ENCODE measurements at places on chromosomes 16 and 17. TPM values are rescaled to one million over a fixed set of nuclear protein-coding genes. Genes with fewer than 3 reads are reported as not detected.

AXIN2 gene
- 19.4 TPM for polyA plus RNA-seq

NEURL4 gene
- 23.9 TPM for polyA plus RNA-seq

ABI3 gene
- 6.7 TPM for polyA plus RNA-seq

P2RX1 gene
- polyA plus RNA-seq: 4.5 TPM

GLP2R gene
- not detected for polyA plus RNA-seq

PTX4 gene
- polyA plus RNA-seq: 0.59 TPM

ORAI3 gene
- 9.8 TPM for polyA plus RNA-seq

CDC42EP4 gene
- polyA plus RNA-seq: 21.5 TPM

TEX19 gene
- polyA plus RNA-seq: not detected

ZDHHC1 gene
- 18.3 TPM for polyA plus RNA-seq

KRTAP2-1 gene
- not detected for polyA plus RNA-seq

AP1G1 gene
- polyA plus RNA-seq: 49.0 TPM

SEPTIN1 gene
- polyA plus RNA-seq: 3.2 TPM

CACNG4 gene
- 10.0 TPM for polyA plus RNA-seq

CHCT1 gene
- not detected for polyA plus RNA-seq

CACNG1 gene
- 340 TPM for polyA plus RNA-seq

ASPHD1 gene
- 1.0 TPM for polyA plus RNA-seq

NDRG4 gene
- 13.4 TPM for polyA plus RNA-seq

HEXD gene
- polyA plus RNA-seq: 27.4 TPM

NPTX1 gene
- polyA plus RNA-seq: 0.43 TPM

DLX4 gene
- 0.41 TPM for polyA plus RNA-seq

ZACN gene
- 10.4 TPM for polyA plus RNA-seq

GRB7 gene
- 0.72 TPM for polyA plus RNA-seq

UTS2R gene
- 12.6 TPM for polyA plus RNA-seq

PDE6G gene
- 4.0 TPM for polyA plus RNA-seq

CFAP97D1 gene
- polyA plus RNA-seq: not detected

ZP2 gene
- polyA plus RNA-seq: 0.18 TPM

PHOSPHO1 gene
- polyA plus RNA-seq: 19.9 TPM

SLFN12L gene
- polyA plus RNA-seq: 0.19 TPM

CCL1 gene
- not detected for polyA plus RNA-seq

CCL23 gene
- polyA plus RNA-seq: not detected

BCAR1 gene
- 69.4 TPM for polyA plus RNA-seq

IRX3 gene
- 12.3 TPM for polyA plus RNA-seq

MYCBPAP gene
- polyA plus RNA-seq: 1.0 TPM

NOL3 gene
- polyA plus RNA-seq: 44.3 TPM

ZNF75A gene
- 30.2 TPM for polyA plus RNA-seq

GNAO1 gene
- polyA plus RNA-seq: 1.3 TPM

HS3ST3A1 gene
- polyA plus RNA-seq: 0.83 TPM

GAST gene
- not detected for polyA plus RNA-seq

CLDN9 gene
- polyA plus RNA-seq: 2.2 TPM

C16orf92 gene
- not detected for polyA plus RNA-seq

EEF2KMT gene
- 10.7 TPM for polyA plus RNA-seq

C16orf74 gene
- 1.8 TPM for polyA plus RNA-seq

RNF157 gene
- polyA plus RNA-seq: 15.4 TPM

CALB2 gene
- 0.46 TPM for polyA plus RNA-seq

CCL8 gene
- polyA plus RNA-seq: 0.46 TPM

CLEC18A gene
- 0.68 TPM for polyA plus RNA-seq

CIITA gene
- polyA plus RNA-seq: 3.1 TPM

ITGB3 gene
- 10.9 TPM for polyA plus RNA-seq

CRISPLD2 gene
- polyA plus RNA-seq: 6.2 TPM

ACAP1 gene
- 13.6 TPM for polyA plus RNA-seq

PRSS8 gene
- 0.48 TPM for polyA plus RNA-seq

DEXI gene
- 55.3 TPM for polyA plus RNA-seq

TRPV3 gene
- 1.2 TPM for polyA plus RNA-seq

HOXB5 gene
- polyA plus RNA-seq: 0.48 TPM

TMC8 gene
- 3.7 TPM for polyA plus RNA-seq

PRAC1 gene
- not detected for polyA plus RNA-seq

PNMT gene
- 5.0 TPM for polyA plus RNA-seq

All from hindlimb muscle (tissue), 1 donor.